ENCODE measurements at places on chromosomes 3 and 15.

- DNase-seq = no peak
These were observed 37.1 kb downstream of the DENND6A start for GRCh38 chr3:57655727-57656126.

- DNase-seq = no peak
These were observed 37.2 kb downstream of the DPH3 start for GRCh38 chr3:16227566-16227965.

- no peak for DNase-seq
These were observed 61.8 kb downstream of the CCDC33 start for GRCh38 chr15:74297887-74298286.

- DNase-seq = no peak
These were observed 15.4 kb downstream of the TMOD3 start for GRCh38 chr15:51844747-51845426.

DNA sequence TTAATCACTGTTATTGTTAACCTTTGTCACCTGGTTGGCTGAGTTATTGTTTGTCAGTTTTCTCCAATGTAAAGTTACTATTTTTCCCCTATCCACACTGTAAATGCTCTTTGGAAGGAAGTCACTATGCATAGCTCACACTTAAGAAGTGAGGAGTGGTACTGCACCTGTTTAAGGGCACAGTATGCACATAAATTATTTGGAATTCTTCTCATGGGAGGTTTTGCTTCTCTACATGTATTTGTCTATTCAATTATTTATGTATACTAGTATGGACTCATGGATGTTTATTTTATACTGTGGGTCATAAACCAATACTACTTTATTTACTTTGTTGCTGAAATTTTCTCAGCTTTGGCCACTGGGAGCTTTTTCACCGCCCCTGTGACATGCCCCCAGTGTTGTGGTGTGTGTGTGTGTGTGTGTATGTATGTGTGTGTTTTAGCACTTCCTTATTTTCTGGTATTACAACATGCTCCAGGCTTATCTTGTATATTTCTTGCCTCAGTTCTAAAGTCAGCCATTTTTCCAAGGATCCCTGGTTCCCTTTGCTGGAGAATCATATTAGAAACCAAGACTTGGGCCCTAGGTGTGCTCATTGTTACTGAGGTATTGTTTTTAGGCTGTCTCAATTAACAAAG lies 290.5 kb downstream of the KBTBD8 start:
- no peak for DNase-seq

- no peak for DNase-seq
These were observed 30.6 kb downstream of the ADAMTS17 start for GRCh38 chr15:100311154-100311625.

GRCh38 chr3:45224824-45225464 lies 1.1 kb downstream of the TMEM158 start:
- DNase-seq = no peak

- no peak for DNase-seq
These were observed 16.9 kb downstream of the MCCC1 start for GRCh38 chr3:183082355-183082915.

GRCh38 chr3:109275702-109276293 lies 40.5 kb downstream of the DPPA2 start:
- no peak for DNase-seq

GRCh38 chr3:150267288-150267687 lies 140.8 kb upstream of the TSC22D2 start:
- DNase-seq = no peak

GRCh38 chr3:100603469-100603868 lies 5.9 kb upstream of the ADGRG7 start:
- DNase-seq = no peak

DNA sequence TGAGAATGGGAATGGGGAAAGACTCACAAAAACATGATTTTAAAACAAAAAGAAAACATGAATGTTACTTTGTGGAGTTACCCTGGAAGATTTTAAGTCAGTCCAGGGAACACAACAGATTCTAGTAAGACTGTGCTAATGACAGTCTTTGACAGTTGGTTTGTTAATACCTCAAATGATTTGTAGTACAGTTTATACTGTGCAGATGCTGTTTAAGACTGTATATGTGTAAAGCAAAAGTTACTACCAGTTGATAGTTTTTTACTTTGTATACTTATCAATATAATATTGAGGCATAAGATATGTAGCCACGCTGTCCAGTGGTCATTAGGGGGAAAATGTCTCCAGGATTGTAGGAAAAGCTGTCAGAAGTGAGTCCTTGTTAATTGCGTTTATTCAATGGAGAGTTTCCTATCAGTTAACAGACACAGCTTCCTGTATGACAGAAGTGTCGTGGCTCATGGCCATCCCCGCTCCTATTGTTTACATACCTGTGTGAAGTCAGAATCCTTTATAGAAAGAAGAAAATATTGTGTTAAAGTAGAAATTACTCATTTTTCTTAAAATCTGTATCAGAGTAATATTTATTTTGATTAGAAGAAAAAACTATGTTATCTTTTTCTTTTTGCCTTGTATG lies 36.0 kb downstream of the NKIRAS1 start:
- DNase-seq = no peak
